Stimulated activated CD8-positive, alpha-beta memory T cell treated with anti-CD3 and anti-CD28 coated beads, Interleukin-2, amount 100 ng/mL, for 48 hours (primary cell): ENCODE measurements at places on chromosomes 6 and 20.

DNA sequence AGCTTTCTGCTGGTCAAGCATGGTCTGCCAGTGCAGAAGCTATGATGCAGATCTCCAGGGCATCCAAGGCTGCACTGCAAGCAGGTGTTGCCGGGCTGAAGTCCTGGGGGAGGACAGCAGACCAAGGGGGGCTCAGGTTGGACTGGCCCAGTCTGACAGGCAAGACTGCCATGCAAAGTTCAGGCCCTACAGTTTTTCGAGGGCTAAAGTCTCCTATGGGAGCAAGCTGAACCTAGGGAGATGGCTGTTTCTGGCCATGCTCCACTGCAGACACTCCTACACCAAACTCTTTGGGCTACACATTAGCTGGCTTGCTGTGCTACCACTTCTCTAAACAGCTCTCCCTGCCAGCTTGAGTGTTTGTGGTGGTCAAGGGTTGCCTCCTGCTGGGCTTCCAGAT lies 130.0 kb upstream of the SYNCRIP start:
- DNase-seq: no peak

- DNase-seq: no peak
These were observed 29.3 kb downstream of the PTPRK start for GRCh38 chr6:128491100-128491581.

- no peak for DNase-seq
These were observed 56.2 kb downstream of the KHDC1L start for GRCh38 chr6:73169111-73169510.

DNA sequence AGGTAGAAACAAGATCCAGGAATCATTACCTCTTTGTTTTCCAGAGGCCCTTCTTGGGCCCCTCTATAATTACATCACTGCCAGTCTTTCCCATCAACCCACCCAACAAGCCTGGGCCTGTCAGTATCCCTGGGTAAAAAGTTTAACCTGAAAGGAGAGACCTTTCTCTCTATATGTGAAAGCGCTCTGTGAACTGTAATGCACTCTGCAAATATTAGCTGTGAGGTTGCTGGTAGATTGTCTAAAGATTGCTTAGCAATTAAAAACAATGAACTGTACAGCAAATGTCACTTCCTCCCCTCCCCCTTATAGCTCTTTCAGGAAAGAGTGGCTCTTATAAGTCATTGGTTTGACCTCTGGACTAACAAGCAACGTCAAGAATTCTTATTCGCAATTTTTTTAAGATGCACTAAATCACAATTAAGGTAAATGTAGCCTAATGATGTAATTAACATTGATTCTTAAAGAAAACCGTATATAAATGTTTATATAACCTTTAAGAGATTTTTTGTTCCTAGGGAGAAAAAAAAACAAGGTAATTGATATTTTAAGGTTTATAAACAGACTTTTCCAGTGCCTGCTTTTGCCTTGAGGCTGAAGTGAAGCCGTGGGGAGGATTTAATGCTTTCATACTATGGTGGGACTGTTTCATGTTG lies 18.4 kb downstream of the ECT2L start:
- no peak for DNase-seq

DNA sequence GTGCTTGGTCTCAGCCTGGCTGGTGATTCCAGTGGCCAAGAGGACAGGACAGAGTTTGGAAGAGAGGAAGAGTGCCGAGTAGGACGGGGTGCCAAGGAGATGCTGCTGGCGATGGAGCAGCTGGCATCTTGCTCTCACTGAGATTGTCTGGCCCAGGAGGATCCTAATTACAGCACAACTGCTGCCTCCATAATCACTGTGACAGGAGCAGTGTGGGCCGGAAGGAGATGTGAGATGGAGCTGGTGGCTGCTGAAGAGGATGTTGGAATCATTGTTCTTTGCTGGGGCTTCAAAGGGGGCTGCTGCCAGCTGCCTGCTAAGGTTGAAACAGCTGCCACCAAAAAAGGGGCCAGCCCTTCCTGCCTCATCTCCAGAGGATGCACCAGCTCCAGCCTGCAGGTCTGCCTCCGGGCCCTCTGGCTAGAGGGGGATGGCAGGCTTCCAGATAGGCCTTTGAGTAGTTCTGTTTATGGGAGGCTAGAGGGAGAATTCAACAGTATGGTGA lies 214.4 kb downstream of the RNF144B start:
- DNase-seq: no peak
